Prostate gland (tissue), 2 donors: ENCODE measurements at places on chromosomes 4 and X. TPM values are rescaled to one million over a fixed set of nuclear protein-coding genes. Genes with fewer than 3 reads are reported as not detected.

DNA sequence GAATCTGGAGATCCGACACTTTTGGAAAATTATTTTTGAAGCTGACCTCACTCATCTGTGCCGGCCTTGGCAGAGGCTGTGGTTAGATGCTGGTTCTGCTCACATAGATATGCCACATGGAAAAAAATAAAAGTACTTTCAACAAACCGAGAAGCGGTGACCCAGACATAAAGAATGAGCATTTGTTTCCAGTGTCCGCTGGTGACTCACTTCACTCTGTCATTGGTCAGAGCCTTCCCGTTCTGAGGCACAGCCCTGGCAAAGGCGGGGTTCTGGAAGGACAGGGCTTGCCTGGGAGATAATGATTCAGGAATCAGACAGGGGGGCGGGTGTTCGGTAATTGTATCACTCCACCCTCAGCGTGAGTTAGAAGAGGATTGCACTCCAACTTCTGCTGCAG lies 172.4 kb upstream of the MXRA5 start:
- no peak for DNase-seq
- H3K4me1 ChIP-seq = no peaks in the 10 kb centered on the region
- H3K4me3 ChIP-seq = no peak overlapping the region

- H3K27me3 ChIP-seq = no peaks in the 10 kb centered on the region
- DNase-seq = no peak
- H3K36me3 ChIP-seq = no peaks in the 10 kb centered on the region
- no peaks in the 10 kb centered on the region for H3K4me1 ChIP-seq
- H3K27ac ChIP-seq = no peak overlapping the region
These were observed 133.0 kb downstream of the RAPGEF2 start for GRCh38 chr4:159235779-159236368.

GRCh38 chr4:2289311-2289954 lies 27.5 kb upstream of the MXD4 start:
- H3K4me3 ChIP-seq = no peak overlapping the region
- H3K4me1 ChIP-seq = no peaks in the 10 kb centered on the region
- no peaks in the 10 kb centered on the region for H3K27me3 ChIP-seq
- H3K27ac ChIP-seq = no peak overlapping the region
- no peaks in the 10 kb centered on the region for H3K36me3 ChIP-seq

RXFP1 gene
- total RNA-seq = 0.32 TPM

- H3K27me3 ChIP-seq = no peaks in the 10 kb centered on the region
- H3K4me1 ChIP-seq = no peaks in the 10 kb centered on the region
- no peak overlapping the region for H3K27ac ChIP-seq
- no peaks in the 10 kb centered on the region for H3K36me3 ChIP-seq
- no peak for DNase-seq
- H3K4me3 ChIP-seq = no peak overlapping the region
These were observed 58.9 kb downstream of the TFDP3 start for GRCh38 chrX:133159205-133159604.

NAP1L2 gene
- total RNA-seq = 4.5 TPM

DRP2 gene
- 0.68 TPM for total RNA-seq

DNA sequence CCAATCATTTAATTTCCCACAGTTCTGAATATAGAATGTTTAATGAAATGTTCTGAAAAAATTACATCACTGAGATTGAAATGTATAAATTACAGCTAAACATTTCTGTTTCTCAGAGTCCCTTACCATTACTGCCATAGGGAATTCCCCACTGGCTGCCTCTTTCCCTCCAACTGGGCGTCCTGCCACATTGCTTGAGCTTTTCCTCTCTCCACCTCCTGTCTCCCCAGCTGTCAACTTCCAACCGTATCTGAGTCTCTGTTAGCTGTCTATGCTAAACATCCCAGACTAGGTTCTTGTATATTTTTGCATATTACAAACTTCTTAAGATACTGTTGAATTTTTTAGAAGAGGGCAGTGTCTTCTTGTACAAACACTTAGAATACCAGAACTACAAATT lies 407.3 kb upstream of the SLIT2 start:
- H3K36me3 ChIP-seq = no peaks in the 10 kb centered on the region
- no peaks in the 10 kb centered on the region for H3K27me3 ChIP-seq
- no peak overlapping the region for H3K27ac ChIP-seq
- no peaks in the 10 kb centered on the region for H3K4me1 ChIP-seq
- H3K4me3 ChIP-seq = no peak overlapping the region
- no peak for DNase-seq

SOD3 gene
- 300 TPM for total RNA-seq

- no peaks in the 10 kb centered on the region for H3K36me3 ChIP-seq
- no peak for DNase-seq
- no peak overlapping the region for H3K27ac ChIP-seq
- H3K4me1 ChIP-seq = no peaks in the 10 kb centered on the region
- no peak overlapping the region for H3K4me3 ChIP-seq
These were observed 489.5 kb downstream of the STIM2 start for GRCh38 chr4:27350161-27350560.

MAGEA3 gene
- not detected for total RNA-seq

- H3K4me1 ChIP-seq = no peaks in the 10 kb centered on the region
- H3K36me3 ChIP-seq = no peaks in the 10 kb centered on the region
- H3K27me3 ChIP-seq = no peaks in the 10 kb centered on the region
- no peak overlapping the region for H3K4me3 ChIP-seq
- H3K27ac ChIP-seq = no peak overlapping the region
These were observed 113.8 kb downstream of the IL13RA2 start for GRCh38 chrX:114903618-114904017.

TMEM35A gene
- total RNA-seq = 3.6 TPM

GRCh38 chrX:148498067-148498466 lies 2.4 kb upstream of the AFF2 start:
- no peaks in the 10 kb centered on the region for H3K27me3 ChIP-seq
- no peaks in the 10 kb centered on the region for H3K36me3 ChIP-seq
- no peaks in the 10 kb centered on the region for H3K4me1 ChIP-seq
- no peak overlapping the region for H3K27ac ChIP-seq

- H3K4me3 ChIP-seq = no peak overlapping the region
- no peaks in the 10 kb centered on the region for H3K4me1 ChIP-seq
- H3K27me3 ChIP-seq = peaks cover 2% of the 10 kb centered on the region
- no peak overlapping the region for H3K27ac ChIP-seq
- DNase-seq = no peak
These were observed 52.1 kb upstream of the RASGEF1B start for GRCh38 chr4:81523672-81524327.

FAM9B gene
- total RNA-seq = 1.4 TPM

LDOC1 gene
- 17.8 TPM for total RNA-seq
